Stromal cell of bone marrow (primary cell): ENCODE measurements at places on chromosomes 6 and 20.

GRCh38 chr20:17395729-17396128 is 135.4 kb downstream of the BFSP1 start:
- no peak for DNase-seq

- no peak for DNase-seq
Measured at GRCh38 chr6:45736134-45736533, 279.5 kb downstream of the CLIC5 start.

- no peak for DNase-seq
Measured at GRCh38 chr6:27672113-27672799, 199.4 kb upstream of the ZNF184 start.

- no peak for DNase-seq
Measured at GRCh38 chr6:11140056-11140455, 28.5 kb upstream of the ERVFRD-1 start.
